CD4-positive, CD25-positive, alpha-beta regulatory T cell (primary cell): ENCODE measurements at places on chromosomes 2 and 18.
A peak's percentile ranks its signal among the peaks of the same experiment; 100 is the strongest.

DNA sequence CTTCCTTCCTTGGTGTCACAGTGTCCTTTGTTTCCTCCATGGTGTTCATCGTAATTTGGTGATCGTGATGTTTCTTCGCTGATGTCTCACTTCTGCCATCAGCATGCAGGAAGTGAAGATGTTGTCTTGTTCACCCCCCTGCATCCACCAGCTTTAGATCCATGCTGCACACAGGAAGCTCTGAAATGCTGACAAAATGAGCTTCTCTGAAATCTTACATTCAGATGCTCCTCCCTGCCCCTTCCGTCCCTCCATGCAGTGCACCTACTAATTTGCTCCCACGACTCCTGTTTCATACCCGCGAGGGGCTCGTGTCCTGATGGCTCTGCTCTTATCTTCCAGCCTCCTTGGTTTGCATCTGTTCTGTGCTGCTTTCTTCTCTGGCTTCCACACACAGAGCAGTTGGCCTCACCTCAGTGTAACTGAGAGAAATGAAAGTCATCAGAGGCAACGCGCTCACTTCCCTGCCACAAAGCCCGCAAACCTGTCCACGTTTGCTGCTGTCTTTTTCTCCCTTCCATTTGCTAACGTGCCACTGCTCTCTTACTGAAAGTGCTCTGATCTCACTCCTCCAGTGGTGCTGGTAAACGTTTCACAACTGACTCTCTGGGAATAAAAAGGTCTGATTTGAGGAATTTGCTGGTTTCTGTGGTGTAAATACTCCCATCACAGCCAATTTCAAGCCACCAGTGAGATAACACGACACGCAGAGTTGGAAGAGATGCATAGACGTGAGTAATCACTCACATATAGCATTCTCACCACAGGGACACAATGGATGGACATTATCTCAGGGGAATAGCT is 41.0 kb upstream of the MGAT4A start:
- peak; percentile 85 for DNase-seq

DNA sequence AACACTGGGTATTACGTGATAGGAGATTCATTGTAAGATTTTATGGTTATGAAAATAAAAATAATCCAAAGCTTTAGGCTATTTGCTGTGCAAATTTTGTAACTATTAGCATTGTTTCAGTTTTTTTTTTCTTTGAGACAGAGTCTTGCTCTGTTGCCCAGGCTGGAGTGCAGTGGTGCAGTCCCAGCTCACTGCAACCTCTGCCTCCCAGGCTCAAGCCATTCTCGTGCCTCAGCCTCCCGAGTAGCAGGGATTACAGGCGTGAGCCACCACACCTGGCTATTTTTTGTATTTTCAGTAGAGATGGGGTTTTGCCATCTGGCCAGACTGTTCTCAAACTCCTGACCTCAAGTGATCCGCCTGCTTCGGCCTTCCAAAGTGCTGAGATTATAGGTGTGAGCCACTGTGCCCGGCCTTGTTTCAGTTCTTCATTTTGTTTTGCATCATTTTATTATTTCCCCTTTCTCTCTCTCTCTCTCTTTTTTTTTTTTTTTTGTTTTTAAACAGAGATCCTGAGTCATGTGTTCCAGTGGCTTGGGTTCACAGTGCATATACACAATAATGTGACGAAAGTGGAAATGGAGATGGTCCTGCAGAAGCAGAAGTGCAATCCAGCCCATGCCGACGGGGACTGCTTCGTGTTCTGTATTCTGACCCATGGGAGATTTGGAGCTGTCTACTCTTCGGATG is 25.8 kb downstream of the CASP10 start:
- no peak for DNase-seq

- no peak for DNase-seq
These were observed 57.6 kb downstream of the SPATS2L start for GRCh38 chr2:200364142-200364541.

DNA sequence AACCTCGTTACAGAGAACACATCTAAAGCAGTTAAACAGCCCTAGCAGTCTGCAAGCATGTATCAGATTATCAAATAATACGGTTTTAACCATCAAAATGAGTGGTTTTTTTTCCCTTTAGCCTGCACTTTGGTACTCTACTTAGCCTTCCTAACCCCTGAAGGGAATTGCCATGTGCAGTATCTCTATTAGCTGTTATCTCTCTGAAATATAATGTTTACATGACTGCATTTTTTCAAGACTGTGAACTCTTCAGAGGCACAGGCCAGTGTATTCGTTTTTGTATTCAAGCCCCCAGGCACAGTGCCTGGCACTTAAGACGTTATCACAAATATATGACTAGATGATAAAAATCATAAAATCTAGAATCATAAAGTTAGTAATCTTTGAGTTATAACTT is 509.5 kb downstream of the PARD3B start:
- DNase-seq, result no peak

GRCh38 chr18:75697493-75697892 is 270.0 kb upstream of the SMIM21 start:
- DNase-seq, result no peak

DNA sequence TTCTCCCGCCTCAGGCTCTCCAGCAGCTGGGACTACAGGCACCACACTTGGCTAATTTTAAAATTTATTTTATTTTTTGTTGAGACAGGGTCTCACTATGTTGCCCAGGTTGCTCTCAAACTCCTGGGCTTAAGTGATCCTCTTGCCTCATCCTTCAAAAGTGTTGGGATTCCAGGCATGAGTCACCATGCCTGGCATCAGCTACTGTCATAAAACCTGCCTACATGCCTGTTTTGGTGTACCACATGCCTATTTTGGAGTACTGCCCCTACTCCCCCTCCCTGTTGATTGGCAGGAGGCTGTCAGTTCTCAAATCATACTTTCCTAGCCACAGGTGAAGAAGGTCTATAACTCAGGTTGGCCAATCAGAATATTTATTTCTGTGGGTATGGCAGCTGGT is 64.0 kb downstream of the CHST9 start:
- DNase-seq, result no peak

- no peak for DNase-seq
These were observed 134.5 kb downstream of the INHBB start for GRCh38 chr2:120480346-120480902.

DNA sequence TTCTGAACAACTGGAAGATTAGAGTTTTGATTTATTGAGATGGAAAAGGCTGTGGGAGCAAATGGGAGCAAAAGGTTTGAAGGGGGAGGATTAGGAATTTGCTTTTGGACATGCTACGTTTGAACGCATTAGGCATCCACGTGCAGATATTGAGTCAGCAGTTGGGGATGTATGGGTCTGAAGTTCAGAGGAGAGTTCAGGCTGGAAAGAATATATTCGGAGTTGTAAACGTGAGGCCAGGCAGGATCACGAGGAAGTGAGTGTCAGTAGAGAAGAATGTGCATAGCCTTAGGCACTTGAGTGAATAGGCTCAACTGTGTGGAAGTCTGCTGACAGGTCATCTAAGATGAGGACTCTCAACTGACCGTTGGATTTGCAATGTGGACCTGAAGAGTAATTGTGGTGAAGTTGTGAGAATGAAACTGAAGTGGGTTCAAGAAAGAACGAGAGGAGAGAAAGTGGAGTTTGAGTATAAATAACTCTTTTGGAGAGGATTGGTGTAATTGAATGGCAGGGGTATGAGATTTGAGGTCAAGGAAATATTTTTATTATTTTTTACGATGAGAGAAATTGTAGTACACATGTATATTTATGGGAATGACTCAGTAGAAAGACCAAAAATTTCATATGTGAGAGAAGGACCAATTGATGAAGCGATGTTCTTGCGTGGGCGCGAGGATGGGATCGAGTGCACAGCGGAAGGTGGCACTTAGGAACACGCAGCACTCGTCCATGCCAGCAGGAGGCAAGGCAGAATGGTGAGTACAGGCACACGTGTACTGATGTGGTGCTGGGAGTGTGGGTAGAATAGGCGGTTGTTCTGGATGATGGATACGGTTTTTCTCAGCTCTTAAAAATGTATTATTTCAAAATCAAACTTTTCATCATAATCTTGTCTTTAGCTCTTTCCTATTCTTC is 40.5 kb upstream of the POLE4 start:
- no peak for DNase-seq

DNA sequence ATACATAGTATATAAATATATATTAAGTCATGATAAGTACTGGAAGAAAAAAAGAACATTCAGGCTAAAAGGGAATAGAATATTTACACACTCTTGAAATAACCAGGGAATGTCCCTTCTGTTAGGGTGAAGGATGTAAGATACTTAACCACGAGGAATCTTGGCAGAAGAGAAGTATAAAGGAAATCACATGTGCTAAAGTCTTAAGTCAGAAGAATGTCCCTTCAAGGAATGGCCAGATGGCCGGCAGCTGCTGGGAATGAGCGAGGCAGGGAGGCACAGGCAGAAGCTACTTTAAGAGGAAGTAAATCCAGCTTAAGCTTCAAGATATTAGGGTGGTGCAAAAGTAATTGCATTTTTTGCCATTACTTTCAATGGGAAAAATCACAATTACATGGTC is 5.5 kb downstream of the CCDC102B start:
- DNase-seq, result no peak

DNA sequence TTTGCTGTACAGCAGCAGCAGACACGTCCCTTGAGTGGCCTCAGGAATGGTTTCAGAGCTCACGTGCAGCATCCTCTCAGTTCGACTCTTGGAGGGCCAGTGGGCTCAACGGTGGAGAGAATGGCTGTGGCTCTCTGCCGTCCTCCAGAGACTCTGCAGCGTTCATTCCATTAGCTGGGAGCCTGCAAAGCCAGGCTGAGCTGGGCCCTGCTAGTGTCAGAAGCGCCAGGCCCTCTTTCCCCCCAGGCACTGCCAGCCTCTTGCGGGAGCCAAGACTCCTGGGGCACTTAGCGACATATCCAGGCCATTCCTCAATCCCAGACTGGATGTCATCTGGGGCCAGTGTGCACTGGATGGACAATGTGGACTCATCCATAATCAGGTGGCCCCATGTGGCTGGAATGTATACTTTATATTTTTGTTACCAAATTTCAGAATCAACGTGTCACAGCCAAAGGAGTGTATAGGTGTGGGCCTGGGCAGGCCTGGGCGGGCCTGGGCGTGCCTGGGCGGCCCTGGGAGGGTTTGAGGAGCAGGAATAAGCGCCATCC is 125.1 kb upstream of the EPAS1 start:
- no peak for DNase-seq

- no peak for DNase-seq
These were observed 155.0 kb downstream of the ARHGAP15 start for GRCh38 chr2:143284087-143284675.

DNA sequence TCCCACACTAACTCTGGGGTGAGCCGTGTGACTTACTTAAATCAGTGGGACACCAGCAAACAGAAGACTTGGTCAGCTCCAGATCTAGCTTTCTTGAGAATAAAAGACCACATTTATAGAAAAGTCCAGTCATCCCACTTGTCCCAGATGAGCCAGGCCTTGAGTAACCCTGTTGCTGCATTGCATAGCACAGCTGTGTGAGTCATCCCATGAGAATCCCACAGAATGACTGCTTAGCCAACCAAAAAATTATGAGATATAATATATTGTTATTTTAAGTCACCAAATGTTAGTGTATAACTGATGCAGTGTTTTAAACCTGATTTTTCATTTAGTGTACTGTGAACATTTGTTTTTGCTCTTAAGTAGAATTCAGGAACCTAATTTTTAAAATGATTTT is 94.2 kb upstream of the FSHR start:
- no peak for DNase-seq

DNA sequence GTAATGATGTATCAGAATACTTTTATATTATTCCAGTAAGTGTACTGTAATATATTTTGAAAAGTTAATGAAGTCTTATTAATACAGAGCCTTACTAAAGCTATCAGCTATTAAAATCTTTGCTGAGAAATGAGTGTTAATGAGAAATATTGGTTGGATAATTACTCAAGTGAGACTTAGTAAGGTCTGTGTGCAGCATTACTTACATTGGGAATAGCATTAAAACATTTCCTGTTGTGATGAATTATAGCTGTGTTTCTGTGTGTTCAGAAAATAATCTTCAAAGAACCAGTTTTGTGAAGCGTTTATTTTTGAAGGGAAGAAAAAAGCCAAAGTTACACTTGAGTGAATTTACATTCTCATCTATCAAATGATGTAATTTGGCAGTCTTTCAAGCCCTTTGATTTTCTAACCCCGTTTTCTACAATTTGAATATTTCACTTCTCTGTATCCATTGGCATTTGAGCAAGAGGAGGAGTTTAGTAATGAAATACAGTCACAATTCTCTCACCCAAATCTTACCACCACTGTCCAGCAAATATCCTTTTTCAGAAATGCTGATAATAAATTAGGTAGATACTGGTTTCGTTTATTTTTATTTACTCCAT is 123.5 kb upstream of the BOD1L2 start:
- no peak for DNase-seq

- no peak for DNase-seq
These were observed 17.5 kb downstream of the LBH start for GRCh38 chr2:30248791-30249190.

- DNase-seq, result no peak
These were observed 88.9 kb downstream of the POLE4 start for GRCh38 chr2:75047189-75047991.

DNA sequence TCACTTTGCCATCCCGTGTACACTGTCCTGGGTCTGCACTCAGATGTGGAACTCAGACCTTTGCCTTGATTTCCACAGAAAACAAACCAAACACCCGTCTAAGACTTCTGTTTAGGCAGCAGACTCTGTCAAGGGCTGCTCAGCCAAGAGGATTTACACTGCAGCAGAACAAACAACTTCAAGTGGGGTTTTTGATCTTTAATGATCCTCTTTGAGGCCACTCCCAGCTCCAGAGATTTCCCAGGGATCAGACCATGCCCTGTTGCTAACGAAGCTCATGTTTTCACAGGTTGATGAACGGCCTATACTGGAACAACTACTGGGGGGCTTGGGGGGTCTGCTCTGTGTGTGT is 52.5 kb upstream of the LGALSL start:
- no peak for DNase-seq

- no peak for DNase-seq
These were observed 4.1 kb downstream of the FEV start for GRCh38 chr2:218980735-218981389.

DNA sequence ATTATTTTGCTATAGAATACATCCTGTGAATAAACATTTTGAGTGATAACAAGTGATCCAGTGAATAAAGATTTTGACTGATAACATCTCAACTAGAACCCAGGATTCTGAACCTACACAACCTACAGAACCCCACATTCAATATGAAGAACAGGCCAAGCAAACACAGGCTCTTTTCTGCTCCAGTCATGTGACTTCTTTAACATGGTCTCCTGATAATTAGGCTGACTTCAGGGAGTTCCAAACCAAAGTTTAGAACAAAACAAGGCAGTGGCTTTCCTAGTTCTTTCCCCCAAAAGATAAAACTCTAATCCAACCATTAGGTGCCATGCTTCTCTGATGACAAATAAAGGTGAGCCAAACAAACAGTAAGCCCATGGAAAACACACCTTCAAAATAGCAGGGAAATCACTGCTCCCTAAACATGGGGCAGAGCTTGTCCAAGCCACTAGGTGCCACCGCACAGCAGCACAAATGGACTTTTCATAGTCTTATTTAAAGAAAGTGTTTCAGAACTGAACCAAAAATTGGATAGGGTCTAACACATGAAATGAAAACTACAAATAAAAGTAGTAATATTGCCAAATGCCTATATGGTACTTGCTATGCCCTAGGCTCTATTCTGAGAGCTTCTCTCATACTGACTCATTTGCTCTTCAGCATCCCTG is 95.3 kb downstream of the EVA1A start:
- no peak for DNase-seq

- DNase-seq, result peak; percentile 89
These were observed 53.2 kb upstream of the CUL3 start for GRCh38 chr2:224638301-224638823.

- no peak for DNase-seq
These were observed 556.3 kb downstream of the ARHGAP15 start for GRCh38 chr2:143685421-143686078.

GRCh38 chr2:48480526-48480925 is 49.4 kb upstream of the STON1 start:
- no peak for DNase-seq
